ENCODE measurements at places on chromosomes 5 and 9.

DNA sequence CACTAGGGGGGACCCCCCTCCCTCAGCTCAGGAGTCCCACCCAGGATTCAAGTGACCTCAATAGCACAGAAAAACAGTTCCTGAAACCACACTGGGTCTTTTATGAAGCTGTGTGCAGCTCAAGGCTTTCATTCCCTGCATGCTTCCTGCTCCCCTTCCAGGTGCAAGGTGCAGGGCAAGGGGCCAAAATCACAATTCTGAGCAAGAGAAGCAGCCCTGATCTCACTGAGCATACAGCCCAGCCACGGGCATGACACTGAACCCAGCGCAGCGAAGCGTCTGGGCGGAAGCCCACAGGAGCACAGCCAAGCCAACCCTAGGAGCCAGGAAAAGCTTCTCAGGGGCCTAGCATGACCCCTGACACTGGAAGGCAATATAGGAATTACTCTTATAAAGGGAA is 62.9 kb downstream of the IRX2 start:
- no peak for DNase-seq

GRCh38 chr9:15755660-15756059 is 202.8 kb downstream of the CCDC171 start:
- DNase-seq: no peak

DNA sequence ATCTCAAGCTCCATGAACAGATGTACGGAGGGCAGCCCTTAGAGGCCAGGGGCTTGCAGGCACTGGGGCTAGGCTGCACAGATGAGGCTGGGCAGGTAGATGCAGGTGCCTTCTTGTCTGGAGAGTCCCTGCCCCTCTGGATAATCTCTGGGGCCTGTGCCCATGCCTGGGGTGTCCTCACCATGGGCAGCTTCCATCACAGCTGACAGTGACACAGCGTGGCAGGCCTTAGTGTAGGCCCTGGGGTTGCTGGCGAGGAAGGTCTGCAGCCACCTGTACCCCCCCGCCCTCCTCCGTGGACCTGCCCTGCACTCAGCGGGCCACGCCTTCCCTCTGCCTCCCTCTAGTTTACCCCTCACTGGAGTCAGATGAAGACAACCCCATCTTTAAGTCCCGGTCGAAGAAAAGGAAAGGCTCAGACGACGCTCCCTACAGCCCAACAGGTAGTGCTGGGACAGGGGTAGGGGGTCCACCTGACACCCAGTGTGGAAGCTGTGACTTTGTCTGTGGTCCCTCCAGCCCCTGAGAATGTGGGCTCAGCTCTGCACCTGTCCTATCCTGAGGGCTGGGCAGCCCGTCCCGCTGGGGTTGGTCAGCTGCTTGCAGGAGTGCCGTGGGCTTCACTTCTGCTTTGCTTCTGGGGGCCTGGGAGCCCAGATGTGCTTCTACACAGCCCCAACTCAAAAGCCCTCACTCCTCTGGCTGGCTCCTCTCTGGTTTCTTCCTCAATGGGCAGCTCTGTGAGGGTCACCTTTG is 98.4 kb downstream of the PHF2 start:
- no peak for DNase-seq

- DNase-seq: no peak
Measured at GRCh38 chr5:141182248-141182647, at the start of gene PCDHB16. PCDHB16 (plus strand) TSS chr5:141182387; CDS start chr5:141182560, 173 bp downstream.

DNA sequence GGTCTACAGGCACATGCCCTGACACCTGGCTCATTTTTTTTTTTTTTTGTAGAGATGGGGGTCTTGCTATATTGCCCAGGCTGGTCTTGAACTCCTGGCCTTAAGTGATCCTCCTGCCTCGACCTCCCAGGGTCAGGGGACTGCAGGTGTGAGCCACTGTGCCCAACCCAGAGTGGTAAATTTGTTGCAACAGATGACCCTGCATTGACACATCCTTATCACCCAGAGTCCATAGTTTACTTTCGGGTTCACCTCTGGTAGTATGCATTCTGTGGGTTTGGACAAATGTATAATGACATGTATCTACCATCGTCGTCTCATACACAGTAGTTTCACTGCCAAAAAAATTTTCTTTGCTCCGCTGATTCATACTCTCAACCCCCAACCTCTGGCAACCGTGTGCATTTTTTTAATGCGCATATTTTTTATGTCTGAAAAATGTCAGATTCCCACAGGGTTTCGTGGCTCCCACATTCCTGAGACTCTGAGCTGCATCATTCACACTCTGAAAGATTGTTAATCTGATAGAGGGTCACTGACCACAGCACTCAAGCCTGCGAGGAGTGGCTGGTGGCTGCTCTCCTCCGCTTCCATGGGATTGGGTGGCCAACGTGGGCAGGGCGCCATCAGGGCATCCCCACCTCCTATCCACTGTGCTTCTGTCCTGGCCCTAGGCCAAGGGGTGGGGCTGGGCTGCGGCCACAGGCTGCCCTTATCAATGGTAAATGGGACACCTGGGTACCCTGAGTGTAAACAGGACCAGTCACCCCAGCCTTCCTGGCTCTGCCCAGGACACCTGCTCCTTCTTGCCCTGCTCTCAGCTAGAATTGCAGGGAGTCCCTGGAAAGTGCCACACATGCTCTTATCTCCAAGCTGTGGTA is 9.6 kb downstream of the NDST1 start:
- no peak for DNase-seq

GRCh38 chr9:91567642-91568274 is 144.1 kb upstream of the NFIL3 start:
- no peak for DNase-seq

DNA sequence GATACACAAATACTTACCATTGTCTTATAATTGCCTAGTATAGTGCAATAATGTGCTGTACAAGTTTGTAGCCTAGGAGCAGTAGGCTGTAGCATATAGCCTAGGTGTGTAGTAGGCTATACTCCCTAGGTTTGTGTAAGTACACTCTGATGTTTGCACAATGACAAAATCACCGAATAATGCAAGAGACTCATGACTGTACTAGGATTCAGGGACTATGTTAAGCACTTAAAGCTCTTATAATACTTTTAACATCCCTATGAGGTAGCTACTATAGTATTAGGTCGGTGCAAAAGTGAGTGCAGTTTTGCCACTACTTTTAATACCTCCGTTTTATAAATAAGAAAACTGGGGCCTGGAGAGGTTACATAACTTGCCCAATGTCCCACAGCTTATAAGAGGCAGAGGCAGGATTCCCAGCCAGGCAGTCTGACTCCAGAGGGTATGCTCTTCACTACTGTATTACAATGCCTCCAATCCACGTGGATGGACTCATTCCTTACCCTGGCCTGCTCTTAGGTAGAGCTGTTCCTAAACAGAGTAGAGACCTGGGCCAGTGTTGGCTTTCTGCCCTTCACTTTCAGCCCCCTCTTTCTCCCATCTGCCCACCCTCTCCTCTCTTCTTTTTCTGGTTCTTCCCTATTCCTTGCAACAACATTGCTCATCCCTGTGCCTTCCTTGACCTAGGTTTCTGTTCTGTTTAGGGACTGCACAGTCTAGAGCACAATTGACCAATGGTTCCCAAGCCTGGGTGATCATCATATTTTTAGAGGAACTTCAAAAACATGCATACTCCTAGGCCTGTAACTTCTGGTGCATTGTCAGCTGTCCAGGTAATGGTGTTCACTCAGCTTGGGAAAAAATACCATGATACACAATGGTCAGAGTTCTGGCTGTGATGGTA is 114.0 kb downstream of the CARTPT start:
- DNase-seq: no peak

- DNase-seq: no peak
Measured at GRCh38 chr5:178548746-178549145, 41.4 kb downstream of the COL23A1 start.

GRCh38 chr5:53130266-53130665 is 20.7 kb upstream of the MOCS2 start:
- DNase-seq: no peak

DNA sequence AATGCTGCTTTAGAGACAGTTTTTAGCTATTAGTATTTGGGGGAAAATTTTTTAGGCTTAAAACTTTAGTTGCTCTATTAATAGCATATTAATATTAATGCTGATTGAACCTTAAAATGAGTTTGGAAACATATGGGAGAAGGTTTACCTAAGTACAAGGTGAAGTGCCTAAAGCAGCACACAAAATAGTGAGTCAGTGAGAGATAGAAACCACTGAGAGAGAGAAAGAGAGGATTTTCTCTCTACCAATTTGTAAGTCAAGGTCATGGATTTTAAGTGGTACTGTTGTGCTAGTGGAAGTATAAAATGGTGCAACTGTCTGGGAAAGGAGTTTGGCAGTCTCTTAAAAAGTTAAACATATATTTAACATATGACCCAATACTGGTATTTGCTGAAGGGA is 64.9 kb downstream of the MARCHF3 start:
- DNase-seq: no peak

DNA sequence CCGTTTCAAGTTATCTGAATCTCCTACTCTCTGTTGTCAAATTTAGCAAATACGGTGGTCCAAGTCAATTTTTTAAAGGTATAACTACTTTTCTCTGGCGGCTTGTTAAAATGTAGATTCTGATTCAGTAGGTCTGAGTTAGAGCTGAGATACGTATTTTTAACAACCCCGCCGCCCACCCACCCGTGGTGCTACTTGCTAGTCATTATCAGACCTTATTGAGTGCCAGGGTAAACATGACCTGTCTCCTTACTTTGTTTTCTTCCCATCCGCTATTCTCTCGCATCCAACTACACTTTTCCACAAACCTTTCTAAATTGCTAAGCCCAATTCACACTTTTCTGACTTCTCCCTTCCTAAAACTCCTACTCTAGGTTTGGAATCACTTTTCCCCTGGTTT is 694 bp upstream of the PLAA start:
- no peak for DNase-seq

Measured in effector memory CD4-positive, alpha-beta T cell (primary cell).